ENCODE measurements at places on chromosomes 7 and 10.
A peak's percentile ranks its signal among the peaks of the same experiment; 100 is the strongest.

- peak; percentile 7 for DNase-seq
Observed at GRCh38 chr10:132942101-132943057, at the start of gene CFAP46. Gene CFAP46, minus strand, starts transcription at chr10:132942570. Its CDS starts 86 bp downstream, at chr10:132942484.

DNA sequence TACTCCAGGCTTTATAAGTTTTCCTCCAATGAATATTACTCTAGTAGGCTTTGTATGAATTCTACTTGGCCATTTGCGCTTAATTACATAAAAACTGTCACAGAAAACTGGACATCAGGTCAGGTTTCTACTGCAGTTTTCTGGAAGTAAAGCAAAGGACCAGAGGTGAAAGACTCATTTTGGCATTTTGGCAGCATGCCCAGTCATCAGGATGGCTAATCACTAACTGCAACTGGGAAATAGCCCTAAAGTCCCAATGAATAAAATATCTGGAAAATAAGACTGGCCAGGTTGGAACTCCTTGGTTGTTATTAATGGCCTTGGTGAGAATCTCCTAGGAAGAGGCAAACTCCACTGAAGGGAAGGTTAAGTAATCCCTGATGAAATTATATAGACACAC lies 75.5 kb downstream of the COPG2 start:
- DNase-seq: no peak

DNA sequence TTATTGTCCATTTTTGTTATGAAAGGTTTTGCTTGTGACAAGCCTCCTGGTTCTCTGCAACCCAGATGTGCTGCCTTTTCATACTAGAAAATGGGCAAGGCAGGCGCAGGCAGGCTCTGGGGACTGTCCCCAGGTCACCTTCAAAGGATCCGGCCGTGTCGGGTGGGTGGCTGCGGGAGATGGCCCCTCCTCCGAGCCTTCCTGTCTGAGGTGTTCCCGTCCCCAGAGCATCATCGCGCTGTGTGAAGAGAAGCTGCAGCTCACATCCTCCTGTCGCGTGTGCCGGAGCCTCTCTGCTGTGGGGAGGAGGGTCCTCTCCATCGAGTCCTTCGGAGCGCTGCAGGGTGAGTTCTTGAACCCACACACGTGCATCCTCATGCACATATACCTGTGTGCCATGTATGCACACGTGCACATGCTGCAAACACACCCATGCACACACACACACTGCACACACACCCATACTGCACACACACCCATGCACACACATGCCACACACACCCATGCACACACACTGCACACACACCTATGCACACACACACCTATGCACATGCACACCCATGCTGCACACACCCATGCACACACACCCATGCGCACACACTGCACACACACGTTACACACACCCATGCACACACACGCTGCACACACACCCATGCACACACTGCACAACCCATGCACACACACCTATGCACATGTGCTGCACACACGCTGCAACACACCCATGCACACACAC lies 23.8 kb downstream of the KNDC1 start:
- DNase-seq: no peak

DNA sequence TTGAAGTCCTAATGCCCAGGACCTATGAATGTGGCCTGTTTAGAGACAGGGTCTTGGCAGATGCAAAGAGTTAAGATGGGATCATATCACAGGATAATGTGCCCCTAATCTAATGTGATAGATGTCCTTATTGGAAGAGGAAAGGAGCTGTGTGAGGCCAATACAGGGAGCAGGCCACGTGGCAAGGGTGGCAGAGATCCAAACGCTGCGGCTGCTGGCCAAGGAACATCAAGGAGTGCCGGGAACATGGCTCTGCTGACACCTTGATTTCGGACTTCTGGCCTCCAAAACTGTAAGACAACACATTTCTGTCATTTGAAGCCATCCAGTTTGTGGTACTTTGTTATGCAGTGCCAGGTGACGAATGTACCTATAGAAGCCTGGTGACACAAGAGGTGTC lies 37.7 kb upstream of the EZH2 start:
- DNase-seq: no peak

GRCh38 chr10:110192552-110192951 lies 14.9 kb upstream of the MXI1 start:
- no peak for DNase-seq

Data from DMS79 treated with DMSO at 0.1 percent for 48 hours (cell line).